AG10803 (cell line): ENCODE measurements at places on chromosomes 5 and 9.

- DNase-seq = no peak
These were observed 85.8 kb downstream of the FGF1 start for GRCh38 chr5:142600092-142600491.

- peak; percentile 80 for DNase-seq
These were observed 125.1 kb downstream of the C9orf50 start for GRCh38 chr9:129495620-129496472.

DNA sequence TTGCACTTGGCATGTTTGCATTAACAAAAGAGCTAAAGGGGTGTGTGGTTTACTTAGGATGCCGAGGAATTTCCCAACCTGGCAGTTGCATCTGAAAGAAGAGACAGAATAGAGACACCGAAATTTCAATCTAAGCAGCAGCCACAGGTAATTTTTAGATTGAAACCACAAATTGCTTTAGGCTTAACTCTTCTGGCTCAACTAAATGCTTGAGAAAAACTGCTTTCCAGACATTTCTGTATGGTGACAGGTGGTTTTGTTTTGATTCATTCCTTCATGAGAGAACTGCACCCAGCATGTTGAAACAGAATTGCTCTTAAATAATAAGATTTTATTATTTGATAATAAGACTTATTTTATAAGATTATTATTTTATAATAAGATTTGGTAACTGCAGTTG lies 21.5 kb downstream of the SECISBP2 start:
- no peak for DNase-seq

GRCh38 chr9:115786321-115786720 lies 367.3 kb upstream of the PAPPA start:
- DNase-seq = peak; percentile 37

DNA sequence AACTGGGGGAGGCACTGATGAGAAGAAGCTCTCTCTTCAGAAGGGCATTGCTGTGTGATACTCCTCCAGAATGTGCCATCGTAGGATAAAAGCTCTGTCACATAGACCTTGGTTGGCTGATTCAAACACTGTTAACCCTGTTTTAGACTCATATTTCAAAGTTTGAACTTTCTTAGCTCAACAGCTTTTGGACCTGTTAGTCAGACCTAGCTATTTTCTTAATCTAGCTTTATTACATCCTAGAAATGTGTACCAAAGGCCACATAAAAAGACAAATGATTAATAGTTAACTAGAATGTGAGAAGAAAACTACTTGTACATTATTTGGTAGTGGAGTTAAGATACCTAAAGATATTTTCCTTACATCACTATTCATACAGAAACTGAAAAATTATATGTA lies 4.3 kb downstream of the RHOBTB3 start:
- no peak for DNase-seq
